Activated CD4-positive, CD25-positive, alpha-beta regulatory T cell treated with anti-CD3 and anti-CD28 coated beads, Interleukin-2, amount 50 U/mL, for 72 hours (primary cell): ENCODE measurements at places on chromosomes 4 and X.

- DNase-seq, result no peak
These were observed 35.1 kb downstream of the BCOR start for GRCh38 chrX:40062525-40063155.

DNA sequence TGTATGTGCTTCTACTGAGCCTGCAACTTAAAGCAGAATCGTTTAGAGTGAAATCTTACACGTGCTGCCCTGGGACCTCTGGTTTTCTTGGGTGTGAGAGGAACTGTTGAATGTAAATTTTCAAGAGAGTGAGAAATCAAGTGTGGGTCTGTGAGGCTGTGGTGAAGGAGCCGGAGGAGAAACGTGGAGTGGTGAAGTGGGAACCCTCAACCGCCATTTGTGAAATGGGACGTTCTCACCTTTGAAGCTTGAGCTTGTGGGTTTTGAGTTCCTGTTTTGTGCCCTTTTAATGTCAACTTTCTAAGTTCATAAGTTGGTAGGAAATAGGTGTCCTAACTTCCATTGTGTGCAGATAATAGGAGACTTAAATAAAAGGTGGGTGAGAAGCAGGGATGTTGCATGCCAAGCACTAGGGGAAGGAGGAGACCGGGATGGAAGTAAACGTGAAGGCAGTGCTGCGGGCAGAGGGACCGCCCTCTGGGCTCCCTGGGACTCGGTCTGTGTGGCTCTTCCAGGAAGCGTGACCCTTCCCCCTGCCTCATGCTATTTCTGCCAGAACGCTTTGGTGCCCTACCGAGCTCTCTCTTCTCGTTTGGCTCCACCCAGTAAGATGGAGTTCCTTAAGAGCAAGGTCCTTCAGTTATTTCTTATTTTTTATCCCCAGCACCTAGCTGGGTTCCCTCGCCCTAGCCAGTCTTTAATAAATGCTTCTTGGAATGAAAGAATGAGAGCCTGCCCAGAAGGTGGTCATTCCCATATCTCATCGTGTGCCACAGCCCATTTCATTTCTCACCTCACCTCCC lies 56.0 kb downstream of the TMEM131L start:
- DNase-seq, result peak; percentile 64

DNA sequence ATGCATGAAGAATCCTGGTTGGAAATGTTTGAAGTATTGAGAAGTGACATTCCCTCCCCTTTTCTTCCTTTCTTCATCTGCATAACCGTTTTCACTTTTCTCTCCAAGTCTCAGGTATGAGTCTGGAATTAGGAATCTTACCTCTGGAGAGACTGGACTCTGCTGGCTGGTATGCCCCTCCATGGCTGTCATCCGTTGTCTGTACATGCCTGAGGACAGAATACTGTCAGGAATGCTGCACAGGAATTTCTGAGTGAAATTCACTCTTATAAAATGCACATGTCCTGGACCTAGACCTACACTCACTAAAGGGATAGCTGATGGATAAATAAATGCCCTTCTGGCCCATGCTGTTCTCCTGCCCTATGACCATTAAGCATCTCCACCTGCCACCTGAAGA lies 179.5 kb downstream of the MSN start:
- no peak for DNase-seq

DNA sequence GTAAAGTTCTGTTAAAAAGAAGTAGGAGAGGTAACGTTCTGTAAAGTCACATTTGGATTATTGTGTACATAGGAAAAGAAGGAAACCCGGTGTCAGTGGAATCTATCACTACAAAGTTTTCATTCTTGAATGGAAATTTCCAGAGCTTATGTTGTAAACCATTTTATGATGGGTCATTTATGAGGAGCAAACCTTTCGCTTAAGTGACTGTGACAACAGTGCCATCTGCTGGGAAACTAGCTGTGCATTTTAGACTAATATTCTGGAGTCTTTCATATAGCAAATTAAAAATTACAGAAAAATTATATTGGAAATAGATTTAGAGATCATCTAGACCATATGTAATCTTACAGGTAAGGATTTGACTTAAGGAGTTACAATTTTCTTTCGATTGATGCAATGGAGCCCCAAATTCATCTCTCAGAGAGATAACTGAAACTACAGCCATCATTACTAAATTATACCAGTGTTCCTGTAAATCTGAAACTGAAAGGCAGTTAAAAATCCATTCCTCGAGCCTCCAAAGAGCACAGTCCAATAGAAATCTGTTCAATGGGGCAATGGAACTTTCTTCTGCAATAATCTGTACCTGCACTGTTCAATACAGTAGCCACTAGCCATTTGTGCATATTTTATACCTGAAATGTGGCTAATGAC lies 26.9 kb downstream of the ASB9 start:
- DNase-seq, result peak; percentile 33

DNA sequence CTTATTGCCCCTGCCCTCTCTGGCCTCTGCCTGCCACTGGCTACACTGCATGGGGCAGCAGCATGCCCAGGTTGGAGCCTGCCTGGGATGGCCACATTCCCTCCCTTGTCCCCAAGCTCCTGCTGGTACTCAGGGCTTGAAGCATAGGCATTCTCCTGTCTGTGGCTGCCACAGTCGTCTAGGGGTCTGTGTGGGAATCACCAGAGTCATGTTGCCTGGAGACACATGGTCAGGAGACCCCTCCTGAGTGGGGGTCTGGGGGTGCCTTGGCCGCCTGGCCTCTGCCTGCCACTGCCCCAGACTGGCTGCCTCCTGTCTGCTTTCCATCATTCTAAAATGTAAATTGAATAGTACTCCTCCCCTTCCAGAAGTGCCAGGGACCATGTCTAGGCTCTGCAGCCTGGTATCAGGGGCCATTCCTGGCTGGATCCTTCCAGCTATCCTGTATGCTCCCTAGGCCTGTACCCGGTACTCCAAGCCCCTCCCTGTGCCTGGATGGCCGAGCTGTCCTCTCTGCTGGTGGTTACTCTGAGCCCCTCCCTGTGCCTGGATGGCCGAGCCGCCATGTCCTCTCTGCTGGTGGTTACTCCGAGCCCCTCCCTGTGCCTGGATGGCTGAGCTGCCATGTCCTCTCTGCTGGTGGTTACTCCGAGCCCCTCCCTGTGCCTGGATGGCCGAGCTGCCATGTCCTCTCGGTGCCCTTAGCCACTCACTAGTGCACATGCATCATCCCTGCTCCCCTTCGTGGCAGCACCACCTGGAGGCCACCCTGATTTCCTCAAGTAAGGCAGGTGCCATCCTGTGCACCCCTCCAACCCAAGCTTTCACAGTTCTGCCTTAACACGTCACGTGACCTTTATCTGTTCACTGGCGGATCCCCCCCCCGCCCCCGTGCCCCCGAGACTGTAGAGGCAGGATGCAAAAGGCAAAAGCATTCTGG lies 5.5 kb upstream of the NKX1-1 start:
- DNase-seq, result peak; percentile 25

DNA sequence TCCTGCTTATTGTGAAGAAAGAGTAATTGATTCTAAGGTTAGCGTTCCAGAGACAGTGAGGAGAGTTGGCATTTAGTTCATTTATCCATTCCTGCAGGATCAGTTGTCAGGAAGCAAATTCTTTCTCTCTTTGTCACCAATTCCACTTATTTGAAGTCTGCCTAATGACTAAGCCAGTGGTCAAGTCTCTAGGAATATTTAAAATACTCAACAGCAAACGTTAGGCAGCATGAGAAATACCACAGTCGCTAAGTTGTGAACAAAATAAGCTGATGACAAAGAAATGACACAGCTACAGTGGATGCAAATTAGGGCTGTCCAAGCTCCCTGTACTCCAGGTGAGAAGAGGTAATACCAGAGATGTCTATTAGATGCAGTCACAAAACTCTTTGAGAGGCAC lies 6.6 kb upstream of the MAGEB17 start:
- DNase-seq, result no peak

- no peak for DNase-seq
These were observed 91.4 kb downstream of the BCOR start for GRCh38 chrX:40006106-40007017.

DNA sequence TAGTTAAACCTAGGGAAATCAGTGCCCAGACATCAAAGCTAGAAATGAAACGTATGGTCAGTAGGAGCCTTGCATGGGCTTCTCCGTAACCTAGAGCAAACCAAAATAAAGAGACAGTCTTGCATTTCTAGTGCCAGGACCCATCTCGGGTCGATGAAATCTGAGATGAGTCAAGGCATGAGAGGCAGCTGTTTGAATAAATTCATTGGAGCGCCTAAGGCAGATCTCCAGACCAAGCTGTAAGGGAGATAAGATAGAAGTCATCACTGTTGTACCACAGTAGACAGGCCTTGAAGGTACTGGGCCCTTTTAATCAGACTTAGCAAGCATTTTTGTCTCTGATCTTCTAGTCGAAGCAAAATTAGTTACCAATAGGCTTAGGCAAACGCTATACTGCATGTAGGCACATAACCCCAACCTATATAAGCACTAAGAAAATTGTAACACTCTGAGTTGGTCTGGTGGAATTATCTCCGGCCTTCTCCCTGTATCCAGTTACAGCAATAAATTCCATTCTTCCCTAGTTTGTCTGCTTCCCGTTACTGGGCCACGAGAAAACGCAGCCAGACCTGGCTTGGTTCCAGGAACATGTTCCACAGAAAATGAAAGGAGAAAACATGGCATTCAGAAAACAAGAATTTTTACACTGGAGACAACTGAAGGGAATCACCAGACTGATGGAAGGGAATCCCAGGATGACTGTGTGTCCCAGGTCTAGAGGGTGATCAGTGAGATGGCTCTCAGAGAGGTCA lies 21.1 kb upstream of the PAPSS1 start:
- no peak for DNase-seq

- DNase-seq, result no peak
These were observed at the start of gene TNMD for GRCh38 chrX:100584611-100585010. Gene TNMD, plus strand, starts transcription at chrX:100584936. Its CDS starts 83 bp downstream, at chrX:100585019.

- no peak for DNase-seq
These were observed 44.7 kb upstream of the BCOR start for GRCh38 chrX:40142417-40142816.

- no peak for DNase-seq
These were observed 687 bp upstream of the GRIA2 start for GRCh38 chr4:157219711-157220370.

GRCh38 chrX:8849458-8849857 lies 48.3 kb upstream of the FAM9A start:
- no peak for DNase-seq

DNA sequence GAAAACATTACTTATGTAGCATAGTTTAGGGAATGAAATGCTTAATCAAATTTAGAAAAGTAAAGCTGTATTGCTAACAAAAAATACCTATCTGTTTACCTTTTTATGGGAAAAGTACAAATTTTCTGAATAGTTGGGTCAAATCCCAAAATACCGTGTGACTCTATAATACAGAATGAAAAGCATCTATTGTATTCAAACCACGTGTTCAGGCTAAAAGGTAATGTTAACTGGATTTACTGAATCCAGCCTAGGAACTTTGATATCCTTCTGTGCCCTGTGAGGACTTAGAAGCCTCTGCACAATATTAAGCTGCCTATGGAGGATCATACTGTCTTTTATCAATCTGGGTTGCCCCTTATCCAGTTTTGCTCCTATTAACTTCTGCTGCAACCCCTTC lies 36.3 kb upstream of the AGA start:
- no peak for DNase-seq

GRCh38 chrX:103171353-103171752 lies 43.6 kb upstream of the BEX4 start:
- no peak for DNase-seq

DNA sequence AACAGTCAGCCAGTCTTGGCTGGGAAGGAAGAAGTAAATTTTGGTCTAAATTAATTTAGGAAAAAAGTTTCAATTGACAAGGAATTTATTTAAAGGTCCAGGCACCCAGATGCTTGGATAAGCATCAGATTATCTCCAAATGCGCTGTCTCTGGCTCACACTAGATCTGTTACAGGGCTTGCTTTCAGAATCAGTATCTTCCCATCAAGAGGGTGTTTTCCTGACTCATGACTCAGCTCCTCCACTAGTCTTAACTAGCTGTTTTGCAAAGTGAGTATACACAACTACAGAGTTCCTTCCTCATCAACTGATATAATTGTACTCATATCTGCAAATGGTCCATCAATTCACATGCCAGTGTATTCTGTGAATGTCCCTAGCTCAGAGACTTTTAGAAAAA lies 482.1 kb upstream of the CPEB2 start:
- no peak for DNase-seq

- DNase-seq, result no peak
These were observed 32.8 kb downstream of the NPY2R start for GRCh38 chr4:155241225-155241624.

- no peak for DNase-seq
These were observed 23.8 kb downstream of the MSL3 start for GRCh38 chrX:11781734-11782370.

DNA sequence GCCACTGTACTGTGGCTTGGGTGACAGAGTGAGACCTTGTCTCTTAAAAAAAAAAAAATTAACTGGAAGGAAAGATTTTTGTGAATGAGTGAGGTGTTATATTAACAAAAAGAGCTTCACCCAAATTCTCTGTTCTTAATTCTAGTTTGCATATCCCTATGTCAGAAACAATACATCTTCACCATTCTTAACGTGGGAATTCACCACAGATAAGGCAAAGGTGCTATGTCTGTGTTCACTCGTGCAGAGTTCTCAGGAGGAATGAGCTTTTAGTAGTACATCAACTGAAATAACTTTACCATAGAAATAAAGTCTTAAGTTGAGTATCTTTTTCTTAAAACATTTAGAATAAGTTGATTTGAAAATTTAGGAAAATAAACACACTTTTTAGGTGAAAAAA lies 135.1 kb downstream of the RAPGEF2 start:
- no peak for DNase-seq

DNA sequence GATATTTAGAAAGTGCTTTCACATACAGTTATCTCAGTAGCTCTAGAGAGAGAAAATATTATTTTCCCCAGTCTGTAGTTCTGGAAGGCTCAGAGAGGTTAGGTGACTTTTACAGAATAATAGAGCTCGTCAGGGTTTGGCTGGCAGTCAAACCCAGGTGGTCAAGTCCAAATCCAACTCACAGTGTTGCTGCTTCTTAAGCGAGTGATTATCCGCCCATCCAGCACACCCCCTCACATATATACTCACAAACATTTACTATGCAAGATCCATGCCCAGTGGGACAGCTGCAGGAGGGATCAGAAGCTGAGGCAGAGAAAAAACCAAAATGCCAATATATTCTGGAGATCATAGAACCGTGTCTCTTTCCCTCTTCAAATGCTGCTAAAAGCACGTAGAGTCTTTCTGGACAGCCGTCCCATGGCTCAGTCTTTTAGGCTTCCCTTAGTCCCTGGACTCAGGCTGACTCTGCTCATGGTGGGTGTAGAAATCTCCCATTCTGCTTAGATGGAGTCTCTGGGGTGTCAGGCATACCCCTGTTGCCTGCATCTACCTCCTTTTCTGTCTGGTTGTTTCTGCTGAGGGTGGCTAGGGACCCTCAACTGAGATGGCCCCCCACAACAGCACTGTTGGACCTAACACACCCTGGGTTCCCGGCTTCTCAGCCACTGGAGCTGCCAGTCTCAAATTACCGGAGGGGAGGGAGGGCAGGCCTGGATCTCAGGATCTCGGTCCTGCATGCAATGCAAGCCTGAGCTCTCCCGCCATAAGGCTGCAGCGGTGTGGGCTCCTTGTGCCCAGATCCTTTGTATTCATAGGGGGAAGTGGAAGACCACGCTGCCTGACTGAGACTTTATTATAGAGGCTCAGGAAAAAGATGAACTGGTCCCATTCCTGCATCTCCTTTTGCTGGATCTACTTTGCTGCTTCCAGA lies at the start of gene CHRNA9:
TSS of gene CHRNA9 (plus strand) at position 743 of the 934 bp plus-strand sequence. CDS start at position 878, 135 bp downstream.
- DNase-seq, result no peak

GRCh38 chr4:14138106-14138505 lies 510.6 kb upstream of the BOD1L1 start:
- no peak for DNase-seq

GRCh38 chrX:10404436-10404835 lies 215.9 kb downstream of the MID1 start:
- no peak for DNase-seq
